ENCODE measurements at places on chromosomes 12 and 14.
A peak's percentile ranks its signal among the peaks of the same experiment; 100 is the strongest.

DNA sequence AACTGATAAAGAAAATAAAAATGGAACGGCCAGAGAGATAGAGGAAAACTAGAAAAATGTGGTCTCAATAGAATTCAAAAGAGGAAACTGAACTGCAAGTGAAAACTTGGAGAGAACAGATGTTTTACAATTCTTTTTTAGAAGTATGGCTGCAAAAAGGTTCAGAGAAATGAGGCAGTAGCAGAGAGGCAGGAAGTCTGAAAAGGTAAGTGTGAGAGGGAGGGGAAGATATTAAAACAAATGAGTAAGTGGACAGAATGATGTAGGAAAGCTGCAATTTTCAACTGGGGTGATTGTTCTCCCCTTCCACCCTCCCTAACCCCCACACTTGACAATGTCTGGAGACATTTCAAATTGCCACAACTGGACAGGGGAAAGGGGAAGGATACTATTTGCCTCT is 12.9 kb downstream of the BTBD7 start:
- no peak for DNase-seq

GRCh38 chr14:32404784-32405573 is 75.9 kb downstream of the AKAP6 start:
- DNase-seq = no peak

- peak; percentile 59 for DNase-seq
These were observed 3.8 kb downstream of the GXYLT1 start for GRCh38 chr12:42140901-42141300.

GRCh38 chr12:110530511-110530910 is 28.4 kb downstream of the RAD9B start:
- DNase-seq = no peak

DNA sequence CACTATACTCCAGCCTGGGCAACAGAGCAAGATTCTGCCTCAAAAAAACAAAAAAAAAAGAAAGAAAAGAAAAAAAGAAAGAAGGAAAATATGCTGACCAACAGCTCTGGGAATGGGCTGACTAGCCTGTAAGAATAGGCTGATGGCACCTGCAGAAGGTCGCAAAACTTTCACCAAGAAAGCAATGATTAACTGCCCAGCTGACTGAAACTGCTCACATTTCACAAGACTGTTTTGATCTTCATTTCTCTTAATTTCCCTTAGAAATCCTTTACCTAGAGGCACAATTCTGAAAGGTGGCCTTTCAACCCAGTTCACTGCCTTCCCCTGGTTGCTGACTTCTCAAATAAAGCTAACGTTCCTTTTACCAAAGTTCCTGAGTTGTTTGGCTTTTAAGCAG is 12.4 kb downstream of the BEST3 start:
- DNase-seq = no peak

- DNase-seq = no peak
These were observed 94.5 kb upstream of the NRXN3 start for GRCh38 chr14:78075555-78076277.

DNA sequence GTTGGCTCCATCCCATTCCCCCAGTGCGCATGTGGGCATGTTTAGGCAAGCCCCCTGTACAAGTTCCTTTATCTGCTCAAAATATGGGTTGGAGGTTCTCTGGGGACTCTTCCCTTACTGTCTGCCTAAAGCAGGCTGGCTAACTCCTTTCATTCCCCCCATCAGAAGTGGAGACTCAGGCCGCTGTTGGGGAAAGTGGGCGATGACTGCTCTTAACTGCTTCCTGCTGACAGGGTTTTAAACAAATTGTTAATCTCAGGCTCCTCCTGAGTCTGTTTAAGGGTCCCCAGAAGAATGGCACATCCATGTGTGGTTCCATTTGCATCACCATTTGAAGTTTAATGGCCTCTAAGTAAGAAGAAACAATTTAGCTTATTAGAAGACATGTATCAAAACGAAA is 15.4 kb upstream of the FAR2 start:
- DNase-seq = no peak

DNA sequence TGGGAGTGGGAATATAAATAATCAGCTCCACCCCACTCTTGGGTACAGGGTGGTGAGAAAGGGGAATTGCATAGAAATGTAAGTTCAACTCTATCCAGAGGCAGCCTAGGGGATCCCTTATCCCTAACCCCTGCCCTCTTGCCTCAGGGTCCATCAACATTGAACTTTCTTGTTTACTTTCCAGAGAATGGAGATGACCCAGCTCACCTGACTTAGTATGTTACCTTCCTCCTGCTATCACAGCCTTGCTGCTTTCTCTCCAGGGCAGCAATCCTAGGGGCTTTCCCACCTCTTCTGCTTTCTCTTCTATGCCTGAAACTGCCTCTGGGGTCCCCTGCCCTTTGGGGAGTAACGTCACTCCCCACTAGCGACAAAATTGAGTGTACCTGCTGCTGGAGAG is 2.7 kb downstream of the LRP1 start:
- DNase-seq = no peak

- DNase-seq = no peak
These were observed 23.0 kb upstream of the BATF start for GRCh38 chr14:75499084-75499875.

GRCh38 chr12:32983332-32983731 is 86.8 kb upstream of the PKP2 start:
- DNase-seq = no peak

DNA sequence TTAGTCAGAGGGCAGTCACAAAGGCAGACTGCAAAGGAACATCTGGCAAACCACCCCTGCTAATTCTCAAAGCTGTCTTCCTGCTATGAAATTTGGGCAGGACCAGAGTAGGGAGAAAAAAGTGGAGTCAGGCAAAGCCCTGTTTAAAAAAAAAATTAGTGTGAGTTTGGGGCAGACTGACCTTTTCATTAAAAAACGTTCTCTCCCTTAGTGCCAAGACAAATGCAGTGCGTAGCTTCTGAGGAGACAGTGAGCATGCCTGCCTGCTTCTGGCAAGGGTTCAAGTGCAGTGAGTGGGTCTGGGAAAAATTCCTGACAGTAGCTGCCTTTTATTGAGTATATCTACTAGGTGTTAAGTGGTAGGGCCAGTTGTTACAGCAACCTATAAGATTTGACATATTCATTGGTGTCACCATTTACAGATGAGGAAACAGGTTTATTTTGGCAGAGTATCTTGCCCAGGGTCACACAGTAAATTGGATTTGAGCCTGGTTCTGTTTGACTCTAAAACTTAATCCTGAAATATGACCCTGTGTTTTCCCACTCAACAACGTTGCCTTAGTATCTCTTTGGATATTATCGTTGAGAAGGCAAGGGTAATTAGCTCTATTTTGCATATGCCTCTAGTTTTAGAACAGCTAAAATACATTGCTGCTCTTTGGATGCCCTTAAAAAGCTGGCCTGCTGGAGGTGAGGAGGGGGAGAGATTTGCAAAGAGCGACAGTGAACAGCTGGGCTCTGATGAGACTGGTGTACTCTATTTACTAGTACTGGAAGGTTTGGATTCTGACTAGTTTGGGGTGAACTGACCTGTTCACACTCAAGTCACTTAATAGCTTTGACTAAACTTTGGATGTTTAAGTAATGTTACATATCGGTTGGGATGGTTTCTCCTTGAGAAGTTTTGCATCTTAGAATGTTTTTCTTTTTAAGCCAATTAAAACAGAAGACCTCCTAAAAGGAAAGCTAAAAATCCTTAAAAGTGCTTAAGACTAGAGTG is 72.8 kb downstream of the PAPOLA start:
- DNase-seq = peak; percentile 76

- peak; percentile 6 for DNase-seq
These were observed 485.7 kb downstream of the TMTC2 start for GRCh38 chr12:83172441-83172840.

DNA sequence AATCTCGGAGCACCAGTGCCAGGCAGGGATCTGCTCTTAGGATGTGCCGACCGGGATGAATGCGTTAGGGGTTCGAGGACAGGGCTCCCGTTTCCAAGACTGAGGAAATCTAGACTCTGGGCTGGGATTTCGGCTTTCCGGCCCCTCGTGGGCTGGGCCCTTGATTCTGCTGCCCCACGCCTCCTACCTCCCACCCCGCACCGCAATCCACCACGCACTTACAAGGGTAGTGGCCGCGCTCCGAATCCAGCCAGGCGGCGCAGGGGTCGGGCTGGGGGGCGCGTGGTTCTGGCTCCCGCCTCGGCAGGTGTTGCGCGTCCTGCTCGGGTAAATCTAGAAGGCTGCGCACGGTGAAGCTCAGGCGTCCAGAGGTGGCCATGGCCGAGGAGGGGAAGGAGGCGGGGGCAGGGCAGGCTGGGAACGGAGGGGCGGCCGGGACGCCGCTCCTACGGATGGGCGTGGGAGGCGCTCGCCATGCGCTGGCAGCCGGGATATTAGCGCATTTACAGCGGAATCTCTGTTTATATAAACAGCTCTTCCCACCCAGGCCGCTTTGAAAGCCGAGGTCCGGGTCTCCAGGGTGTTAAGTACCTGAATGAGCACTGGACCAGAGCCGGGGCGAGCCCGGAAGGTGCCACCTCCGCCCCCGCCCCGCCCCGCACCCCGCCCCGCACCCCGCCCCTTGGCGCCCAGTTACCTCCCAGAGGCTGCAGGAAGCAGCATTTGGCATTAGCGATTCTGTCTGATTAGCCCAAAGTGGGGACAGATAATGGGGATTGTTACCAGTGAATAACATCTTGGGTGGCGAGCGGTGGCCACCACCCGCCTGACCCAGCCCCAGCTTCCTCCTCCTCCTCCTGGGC is at the start of gene NKX2-8:
Gene NKX2-8 (minus strand): TSS at position 604 of the 863 bp plus-strand sequence. CDS start 225 bp downstream, at position 379.
- DNase-seq = no peak

DNA sequence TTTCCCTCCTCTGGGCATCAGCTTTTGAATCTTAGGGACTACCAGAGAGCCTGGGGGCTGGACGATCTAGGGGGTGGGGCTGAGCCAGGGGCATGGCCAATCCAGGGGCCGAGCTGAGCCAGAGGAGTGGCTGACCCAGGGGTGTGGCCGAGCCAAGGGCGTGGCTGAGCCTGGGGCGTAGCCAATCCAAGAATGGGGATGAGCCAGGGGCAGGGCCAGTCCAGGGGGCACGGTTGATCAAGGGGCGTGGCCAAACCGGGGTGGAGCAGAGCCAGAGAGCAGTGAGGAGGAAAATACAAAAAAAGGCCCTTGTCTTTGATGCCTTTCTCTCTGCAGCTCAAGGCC is 219.3 kb upstream of the NOS1 start:
- peak; percentile 53 for DNase-seq
